ENCODE measurements at places on chromosomes 16 and 17.

- no peak for DNase-seq
Observed at GRCh38 chr17:69428252-69428980, 13.9 kb downstream of the MAP2K6 start.

GRCh38 chr16:65185241-65185778 is 63.4 kb upstream of the CDH11 start:
- DNase-seq = no peak

GRCh38 chr17:76106703-76107102 is 3.1 kb upstream of the EXOC7 start:
- DNase-seq = no peak

- no peak for DNase-seq
Observed at GRCh38 chr16:58024486-58025350, 836 bp upstream of the MMP15 start.

DNA sequence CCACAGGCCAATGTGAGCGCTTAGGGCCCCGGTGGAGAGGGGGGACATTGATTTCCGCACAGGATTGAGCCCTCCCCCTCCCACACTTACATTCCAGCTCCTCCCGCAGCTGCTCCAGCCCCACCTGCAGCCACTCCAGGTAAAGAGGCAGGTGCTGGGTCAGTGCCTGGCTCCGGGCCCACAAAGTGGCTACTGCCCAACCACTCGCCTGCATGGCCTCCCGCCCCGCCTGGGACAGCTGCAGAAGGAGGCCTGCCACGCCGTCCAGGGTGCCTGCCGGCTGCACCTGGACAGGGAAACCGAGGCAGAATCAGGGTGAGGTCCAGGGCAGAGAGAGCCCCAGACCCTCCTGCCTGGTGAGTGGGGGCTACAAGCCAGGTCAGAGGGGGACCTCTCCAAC is 46.3 kb downstream of the RMI2 start:
- no peak for DNase-seq

DNA sequence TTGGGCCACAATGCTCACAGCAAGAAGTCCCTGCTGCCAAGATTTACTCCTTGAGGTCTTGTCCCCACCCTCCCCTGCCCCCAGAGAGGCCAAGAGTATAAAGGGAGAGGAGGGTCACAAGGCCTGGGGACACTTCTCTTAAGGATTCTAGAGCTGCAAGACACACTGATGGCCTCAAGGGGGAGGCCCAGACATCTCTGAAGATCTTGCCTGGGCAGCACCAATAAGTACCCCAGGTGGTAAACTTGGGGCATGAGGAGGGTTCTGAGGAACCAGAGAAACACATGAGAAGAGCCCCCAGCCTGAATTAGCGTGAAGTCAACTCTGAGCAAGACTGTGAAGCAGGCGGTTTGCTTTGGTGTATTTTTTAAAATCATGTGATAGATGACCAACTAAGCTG is 26.8 kb upstream of the MTMR4 start:
- DNase-seq = no peak

GRCh38 chr16:68230956-68231355 is 5.0 kb downstream of the ESRP2 start:
- DNase-seq = no peak

DNA sequence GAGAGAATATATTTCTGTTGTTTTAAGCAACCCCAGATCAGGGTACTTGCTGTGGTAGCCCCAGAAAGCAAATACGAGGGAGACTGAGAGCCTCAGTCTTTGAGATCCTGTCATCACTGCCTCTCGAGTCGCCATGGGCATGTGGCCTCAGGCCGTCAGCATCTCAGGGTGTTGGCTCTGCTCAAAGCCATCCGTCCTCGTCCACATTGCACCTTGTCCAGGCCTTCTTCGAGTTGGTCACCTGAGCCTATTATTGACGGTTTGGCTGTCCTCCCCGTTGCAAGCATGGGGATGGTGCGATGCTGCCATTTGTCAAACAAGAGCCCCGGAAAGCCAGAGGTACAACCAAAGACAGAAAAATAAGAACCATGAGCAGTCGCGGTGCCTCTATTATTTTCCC is 136.9 kb downstream of the IRF8 start:
- no peak for DNase-seq

DNA sequence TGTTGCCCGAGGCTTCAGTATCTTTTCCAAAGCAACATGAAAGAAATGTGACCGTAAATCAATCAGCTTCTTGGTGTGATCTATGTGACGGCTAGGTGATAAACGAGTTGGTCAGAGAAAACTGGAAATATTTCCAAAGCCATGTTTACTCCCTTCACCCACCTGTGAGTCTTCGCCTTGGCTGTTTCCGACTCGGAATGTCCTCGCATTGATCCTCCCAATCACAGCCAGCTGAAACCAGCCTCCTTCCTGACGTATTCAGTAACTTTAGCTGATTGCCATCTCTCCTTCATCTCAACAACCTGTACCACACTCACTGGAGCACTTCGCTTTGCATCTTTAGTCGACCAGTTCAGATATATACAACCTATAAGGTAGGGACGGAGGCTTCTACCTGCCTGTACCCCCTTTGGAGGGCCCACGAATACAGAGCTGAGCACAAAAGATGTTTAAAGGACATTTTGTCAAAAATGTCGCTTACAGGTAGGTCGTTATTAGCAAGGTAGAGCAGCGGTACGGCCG is 705 bp downstream of the KRABD2 start:
- no peak for DNase-seq
